ENCODE measurements at places on chromosomes 5 and 9.
A peak's percentile ranks its signal among the peaks of the same experiment; 100 is the strongest.

GRCh38 chr5:140310434-140310833 is 7.5 kb upstream of the PFDN1 start:
- no peak for DNase-seq

DNA sequence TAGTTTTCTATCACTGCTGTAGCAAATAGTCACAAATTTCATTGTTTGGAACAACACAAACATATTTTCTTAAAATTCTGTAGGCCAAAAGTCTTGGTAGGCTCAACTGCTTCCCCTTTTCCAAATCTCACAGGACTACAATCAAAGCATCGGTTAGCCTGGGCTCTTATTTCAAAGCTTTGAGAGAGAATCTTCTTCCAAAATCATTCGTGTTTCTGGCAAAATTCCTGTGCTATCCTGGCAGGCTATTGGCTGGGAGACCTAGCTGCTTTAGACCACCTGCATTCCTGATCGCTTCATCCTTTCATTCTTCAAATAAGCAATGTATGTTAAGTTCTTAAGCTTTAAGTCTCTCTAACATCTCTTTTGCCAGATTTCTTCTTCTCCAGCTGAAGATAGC is 629.8 kb upstream of the CDH18 start:
- DNase-seq = no peak

- no peak for DNase-seq
These were observed 17.9 kb downstream of the ADGRD2 start for GRCh38 chr9:124468061-124468740.

DNA sequence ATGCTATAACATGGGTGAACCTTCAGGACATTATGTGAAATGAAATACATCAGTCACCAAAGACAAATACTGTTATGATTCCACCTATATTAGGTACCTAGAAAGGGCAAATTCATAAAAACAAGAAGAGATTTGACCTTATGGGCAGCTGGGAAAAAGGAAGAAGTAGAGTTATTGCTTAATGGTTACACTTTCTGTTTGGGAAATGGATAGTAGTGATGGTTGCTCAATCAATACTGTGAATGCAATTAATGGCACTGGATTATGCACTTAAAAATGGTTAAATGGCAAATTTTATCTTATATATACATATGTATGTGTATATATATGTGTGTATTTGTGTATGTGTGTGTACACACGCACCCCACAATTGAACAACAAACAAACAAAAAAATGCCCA is 15.2 kb downstream of the FKBP15 start:
- no peak for DNase-seq

GRCh38 chr5:9025942-9026341 is 519.9 kb downstream of the SEMA5A start:
- DNase-seq = no peak

- DNase-seq = no peak
These were observed 212.3 kb downstream of the DOCK8 start for GRCh38 chr9:426976-427375.

DNA sequence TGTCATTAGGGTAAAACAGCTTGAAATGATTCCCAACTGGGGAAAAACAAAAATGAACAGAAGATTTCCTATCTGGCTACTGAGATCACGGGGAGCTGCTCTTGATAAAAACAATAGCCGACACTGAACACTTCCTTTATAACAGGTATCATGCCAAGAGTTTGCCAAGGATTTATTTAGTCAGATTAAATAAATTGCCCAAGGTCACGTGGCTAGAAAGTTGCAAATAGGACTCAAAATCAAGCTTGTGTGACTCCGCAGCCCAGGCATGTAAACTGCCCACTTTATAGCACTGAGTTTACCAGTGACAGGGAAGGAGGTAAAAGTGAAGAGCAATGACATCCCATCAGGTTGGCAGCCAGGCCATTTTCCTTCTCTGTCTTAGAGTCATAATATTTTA is 120.7 kb upstream of the ZNF618 start:
- no peak for DNase-seq

GRCh38 chr5:149543361-149544027 is 7.7 kb downstream of the CSNK1A1 start:
- no peak for DNase-seq

DNA sequence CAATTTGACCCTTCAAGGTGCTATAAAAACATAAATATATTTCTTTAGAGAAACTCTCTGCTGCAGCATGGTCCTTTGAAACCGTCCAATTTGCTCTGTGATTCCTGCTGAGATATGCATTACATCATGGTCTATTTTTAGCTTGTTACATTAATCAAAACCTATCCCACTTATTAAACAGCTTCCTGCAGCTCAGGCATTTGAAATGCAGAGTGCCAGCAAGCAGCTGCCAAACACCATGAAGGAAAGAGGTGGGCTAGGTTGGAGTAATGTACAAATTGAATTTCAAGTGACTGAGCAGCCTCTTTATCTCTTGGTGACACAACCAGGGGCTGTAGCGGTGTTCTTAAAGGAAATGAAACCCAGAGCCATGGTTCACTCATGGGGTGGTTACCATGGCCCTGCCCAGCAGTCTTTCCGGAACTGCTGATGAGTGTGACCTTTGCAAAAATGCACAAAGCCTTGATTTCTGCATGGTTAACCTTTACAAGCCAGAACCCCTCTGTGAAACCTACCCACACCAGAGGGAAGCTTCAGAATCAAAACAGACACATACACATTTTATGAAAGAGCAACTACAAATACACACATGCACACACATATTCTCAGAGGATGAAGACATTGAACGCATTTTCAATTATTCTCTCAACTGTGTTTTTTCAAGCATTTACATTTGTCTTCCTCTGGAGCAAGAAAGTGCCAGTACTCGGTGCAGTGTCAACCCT is 155.8 kb upstream of the ZNF608 start:
- DNase-seq = peak; percentile 69

DNA sequence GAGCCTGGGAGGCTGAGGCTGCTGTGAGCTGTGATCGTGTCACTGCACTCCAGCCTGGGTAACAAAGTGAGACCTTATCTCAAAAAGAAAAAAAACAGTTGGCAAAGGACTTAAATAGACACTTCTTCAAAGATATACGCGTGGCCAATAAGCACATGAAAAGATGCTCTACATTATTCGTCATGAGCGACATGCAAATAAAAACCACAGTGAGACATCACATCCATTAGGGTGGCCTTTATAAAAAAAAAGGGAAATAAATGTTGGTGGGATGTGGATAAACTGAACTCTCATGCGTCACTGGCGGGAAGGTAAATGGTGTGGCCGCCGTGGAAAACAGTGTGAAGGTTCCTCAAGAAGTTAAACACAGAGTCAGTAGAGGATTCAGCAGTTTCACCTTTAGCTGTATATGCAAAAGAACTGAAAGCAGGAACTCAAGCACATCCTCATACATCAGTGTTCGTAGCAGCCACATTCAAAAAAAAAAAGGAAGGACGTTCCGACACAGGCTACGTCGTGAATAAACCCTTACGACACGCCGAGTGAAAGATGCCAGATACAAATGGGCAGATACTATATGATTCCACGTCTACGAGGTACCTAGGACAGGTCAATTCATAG is 24.5 kb upstream of the NRARP start:
- DNase-seq = no peak

GRCh38 chr5:118551031-118551430 is 437.3 kb downstream of the DTWD2 start:
- no peak for DNase-seq

GRCh38 chr9:123686829-123687192 is 243.1 kb downstream of the DENND1A start:
- no peak for DNase-seq

DNA sequence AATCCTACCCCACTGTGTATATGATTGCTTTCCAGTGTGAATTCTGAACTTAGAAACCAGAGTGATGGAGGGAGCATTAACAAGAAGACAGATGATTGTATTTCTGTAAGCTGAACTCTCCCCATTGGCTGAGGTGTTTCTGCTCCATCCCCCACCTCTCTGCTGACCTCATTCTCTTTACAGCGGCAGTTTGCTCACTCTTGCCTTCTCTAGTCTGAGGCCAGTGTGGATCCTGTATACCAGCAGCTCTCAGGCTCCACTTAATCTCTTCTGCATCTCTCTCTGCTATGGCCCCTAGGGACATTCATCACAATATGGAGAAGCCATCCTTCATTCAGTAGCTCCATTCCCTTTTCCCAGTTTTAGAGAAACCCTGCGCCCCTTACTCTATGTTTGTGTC is 358.8 kb downstream of the MAN2A1 start:
- no peak for DNase-seq

GRCh38 chr5:157820593-157821252 is 38.2 kb downstream of the CLINT1 start:
- DNase-seq = peak; percentile 60

- DNase-seq = no peak
These were observed 41.1 kb downstream of the NSUN2 start for GRCh38 chr5:6591671-6592288.

- no peak for DNase-seq
These were observed 35.9 kb upstream of the PTGS1 start for GRCh38 chr9:122334916-122335315.

DNA sequence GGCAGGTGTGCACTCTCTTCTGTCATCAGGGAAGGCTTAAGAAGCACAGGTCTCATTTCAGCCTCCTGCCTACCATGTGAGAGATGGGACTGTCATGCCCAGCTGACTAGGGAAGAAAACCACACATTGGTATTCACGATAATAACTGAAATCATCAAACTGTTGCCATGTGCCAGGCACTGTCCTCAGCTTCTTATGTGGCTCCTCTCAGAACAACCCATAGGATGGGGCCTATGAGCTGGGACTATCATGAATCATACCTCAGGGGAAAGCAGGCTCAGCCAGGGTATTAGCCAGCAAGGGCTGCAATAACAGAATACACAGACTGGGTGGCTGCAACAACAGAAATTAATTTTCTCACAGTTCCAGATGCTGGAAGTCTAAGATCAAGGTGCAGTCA is 3.3 kb downstream of the AFAP1L1 start:
- DNase-seq = peak; percentile 42

- DNase-seq = no peak
These were observed 26.2 kb upstream of the HSD17B4 start for GRCh38 chr5:119426057-119426456.

- DNase-seq = peak; percentile 62
These were observed 122.7 kb upstream of the LMX1B start for GRCh38 chr9:126490871-126491567.

DNA sequence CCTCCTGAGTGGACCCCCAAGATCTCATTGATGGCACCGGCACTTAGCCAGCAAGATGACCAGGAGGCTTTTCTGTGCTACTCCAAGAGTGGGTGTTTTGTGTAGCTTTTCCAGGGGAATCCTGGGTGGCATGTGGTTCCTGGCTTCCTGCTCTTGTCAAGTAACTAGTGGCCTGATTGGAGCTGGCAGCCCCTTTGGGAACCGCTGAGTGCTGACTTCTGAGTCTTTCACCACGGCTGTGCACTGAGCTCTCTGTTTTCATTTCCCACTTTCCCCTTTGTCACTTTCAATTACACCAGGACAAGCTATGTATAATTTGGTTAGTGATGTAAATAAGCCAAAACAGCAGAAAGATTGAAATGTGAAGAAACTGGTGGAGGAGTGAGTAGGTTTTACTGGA is 255.4 kb downstream of the GOLPH3 start:
- no peak for DNase-seq

GRCh38 chr5:10199692-10200091 is 50.0 kb downstream of the ATPSCKMT start:
- peak; percentile 46 for DNase-seq

DNA sequence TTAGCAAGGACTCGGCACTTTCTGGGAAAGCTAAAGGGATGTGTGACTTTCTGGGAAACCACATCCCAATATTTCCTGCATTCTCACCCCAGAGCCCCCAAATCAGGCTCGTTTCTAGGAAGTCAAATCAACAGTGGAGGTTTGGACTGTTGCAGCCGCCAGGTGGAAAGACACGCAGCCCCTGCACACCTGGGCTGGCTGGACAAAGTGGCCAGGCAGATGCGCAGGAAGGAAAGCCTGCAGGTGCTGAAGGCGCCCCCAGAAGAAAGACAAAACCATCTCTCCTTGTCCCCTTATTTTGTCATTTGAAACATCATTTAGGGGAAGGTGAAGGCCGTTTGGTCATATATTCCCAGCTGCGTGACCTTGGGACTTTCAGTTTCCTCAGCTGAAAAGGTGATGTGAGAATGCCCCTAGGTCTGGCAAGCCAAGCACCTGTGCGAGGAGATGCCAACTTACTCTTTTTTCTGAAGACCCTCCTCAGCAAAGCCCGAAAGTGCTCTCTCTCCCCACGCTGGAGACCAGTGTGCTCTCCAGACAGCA is 97.9 kb upstream of the CPEB4 start:
- no peak for DNase-seq

DNA sequence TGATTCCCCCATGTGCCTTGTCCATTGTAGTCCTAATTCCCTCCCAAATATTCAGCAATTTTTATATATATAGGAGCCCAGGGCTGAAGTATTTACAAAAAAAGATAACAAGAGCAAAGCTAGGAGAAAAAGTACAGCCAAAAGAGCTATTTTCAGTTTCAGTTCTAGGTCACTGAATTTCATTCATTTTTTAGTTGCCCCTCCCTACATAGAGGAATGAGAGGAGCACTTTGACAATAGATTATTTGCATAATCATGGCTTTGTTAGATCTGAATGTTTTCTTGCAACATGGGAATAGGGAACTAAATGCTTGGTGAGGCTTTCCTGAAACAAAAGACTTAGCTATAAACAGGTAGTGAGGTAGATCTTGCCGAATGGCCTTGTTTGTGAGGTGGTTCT is 15.3 kb upstream of the F2RL2 start:
- DNase-seq = peak; percentile 19

GRCh38 chr9:12538842-12539579 is 154.2 kb upstream of the TYRP1 start:
- DNase-seq = no peak

- DNase-seq = peak; percentile 64
These were observed 86.5 kb downstream of the ANGPTL2 start for GRCh38 chr9:127035948-127036347.

DNA sequence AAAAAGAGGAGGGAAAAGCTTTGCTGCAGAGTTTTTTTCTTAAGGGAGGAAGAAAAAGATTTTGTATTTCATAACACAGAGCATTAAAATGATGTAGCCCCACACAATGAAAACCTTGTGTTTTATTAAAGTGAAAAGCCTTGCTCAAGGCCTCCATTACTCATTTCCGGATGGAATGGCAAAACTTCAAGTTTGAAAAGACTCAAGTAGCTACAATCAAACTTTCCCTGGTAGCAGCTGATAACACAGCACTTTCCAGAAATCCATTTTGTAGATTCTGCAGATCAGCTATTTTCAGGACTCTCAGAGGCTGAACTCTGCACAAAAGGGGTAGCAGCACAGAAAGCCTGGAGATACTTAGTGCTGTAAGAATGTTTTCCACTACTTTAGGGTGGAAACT is 374.8 kb downstream of the NFIB start:
- peak; percentile 75 for DNase-seq

Measured in fibroblast of skin of scalp (primary cell).